CD8-positive, alpha-beta T cell (primary cell): ENCODE measurements at places on chromosomes 7 and 10. TPM values are rescaled to one million over a fixed set of nuclear protein-coding genes. Genes with fewer than 3 reads are reported as not detected.

GRCh38 chr7:155533827-155534690, 12.3 kb downstream of the CNPY1 start:
- no peak for DNase-seq

DNA sequence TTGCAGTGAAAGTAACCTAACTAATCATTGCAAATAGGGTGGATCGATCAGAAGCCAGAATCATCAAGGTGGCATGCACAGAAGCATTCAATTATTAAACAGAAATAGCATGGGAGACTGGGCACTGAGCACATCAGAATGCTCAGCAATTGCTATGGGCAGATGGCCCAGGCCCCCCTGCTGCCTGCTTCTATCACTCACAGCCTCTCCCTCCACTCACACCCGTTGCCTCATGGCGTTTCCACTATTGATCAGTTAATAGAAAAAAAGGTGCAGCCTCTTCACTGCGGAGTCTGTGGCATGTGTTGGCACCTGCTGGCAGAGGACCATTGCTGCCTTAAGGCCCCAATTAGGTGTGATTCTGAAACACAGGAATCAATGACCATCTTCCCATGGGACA, 11.2 kb upstream of the HTR5A start:
- no peak for DNase-seq

Gene MUC3A
- total RNA-seq: not detected

GRCh38 chr7:122577449-122578003, 121.4 kb downstream of the RNF133 start:
- DNase-seq: no peak

DNA sequence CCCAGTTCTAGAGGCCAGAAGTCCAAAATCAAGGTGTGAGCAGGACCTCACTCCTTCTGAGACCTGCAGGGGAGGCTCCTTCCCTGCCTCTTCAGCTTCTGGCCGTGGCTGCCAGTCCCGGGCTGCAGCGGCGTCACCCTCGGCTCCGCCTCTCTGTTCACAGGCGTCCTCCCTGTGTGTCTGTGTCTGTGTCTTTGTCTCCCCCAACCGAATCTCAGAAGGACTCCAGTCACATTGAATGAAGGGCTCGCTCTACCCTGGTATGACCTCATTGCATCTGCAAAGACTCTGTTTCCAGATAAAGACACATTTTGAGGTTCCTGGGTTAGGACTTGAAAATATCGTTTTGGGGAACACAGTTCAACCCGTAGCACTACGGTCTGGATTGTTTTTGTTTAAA, 33.1 kb upstream of the GALNT11 start:
- peak; percentile 62 for DNase-seq

DNA sequence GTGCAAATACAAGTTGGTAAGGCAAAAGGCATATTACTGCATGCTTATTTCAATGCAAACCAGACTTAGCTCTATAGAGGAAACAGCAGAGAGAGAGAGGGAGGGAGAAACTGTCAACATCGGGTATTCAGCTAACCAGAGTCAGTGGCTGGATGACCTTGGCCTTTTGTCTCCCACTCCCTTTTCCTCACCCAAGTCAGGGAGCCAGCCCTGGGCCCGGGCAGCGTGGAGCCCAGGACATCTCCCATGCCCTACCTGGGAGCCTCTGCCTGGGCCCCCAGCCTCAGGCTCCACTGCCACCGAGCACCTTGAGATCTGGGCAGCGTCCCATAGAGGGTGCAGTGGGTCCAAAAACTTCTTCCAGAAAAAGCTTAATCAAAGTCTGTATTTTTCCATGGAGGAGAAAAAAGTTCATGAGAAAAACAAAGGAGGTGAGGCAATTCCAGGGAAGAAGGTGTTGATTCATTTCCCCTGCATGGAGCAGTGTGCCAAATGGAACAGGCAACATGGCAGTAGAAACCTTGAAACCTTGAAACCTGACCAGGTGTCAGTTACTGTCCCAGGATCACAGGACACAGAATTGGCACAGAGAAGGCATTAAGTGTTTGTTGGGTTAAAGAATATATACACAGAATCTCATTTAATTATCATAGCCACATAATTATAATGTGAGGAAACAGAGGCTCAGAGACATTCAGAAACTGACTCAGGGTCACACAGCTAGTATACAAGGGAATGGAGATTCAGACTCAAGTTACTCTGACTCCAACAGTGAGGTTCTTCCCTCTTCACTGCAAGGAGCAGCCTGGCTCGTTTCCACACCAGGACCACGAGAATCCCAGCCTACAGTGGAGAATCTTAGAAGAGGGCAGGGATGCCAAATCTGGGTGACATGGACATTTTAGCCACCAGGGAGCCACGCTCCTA, 5.8 kb upstream of the NCOA4 start:
- DNase-seq: no peak

Gene AKR1C8
- not detected for total RNA-seq

Gene FAM237B
- total RNA-seq: not detected

Gene PTN
- total RNA-seq: not detected

Gene AKR1C4
- not detected for total RNA-seq

GRCh38 chr7:100895956-100896731, 456 bp upstream of the ACHE start:
- DNase-seq: peak; percentile 71

Gene NPFFR1
- not detected for total RNA-seq

DNA sequence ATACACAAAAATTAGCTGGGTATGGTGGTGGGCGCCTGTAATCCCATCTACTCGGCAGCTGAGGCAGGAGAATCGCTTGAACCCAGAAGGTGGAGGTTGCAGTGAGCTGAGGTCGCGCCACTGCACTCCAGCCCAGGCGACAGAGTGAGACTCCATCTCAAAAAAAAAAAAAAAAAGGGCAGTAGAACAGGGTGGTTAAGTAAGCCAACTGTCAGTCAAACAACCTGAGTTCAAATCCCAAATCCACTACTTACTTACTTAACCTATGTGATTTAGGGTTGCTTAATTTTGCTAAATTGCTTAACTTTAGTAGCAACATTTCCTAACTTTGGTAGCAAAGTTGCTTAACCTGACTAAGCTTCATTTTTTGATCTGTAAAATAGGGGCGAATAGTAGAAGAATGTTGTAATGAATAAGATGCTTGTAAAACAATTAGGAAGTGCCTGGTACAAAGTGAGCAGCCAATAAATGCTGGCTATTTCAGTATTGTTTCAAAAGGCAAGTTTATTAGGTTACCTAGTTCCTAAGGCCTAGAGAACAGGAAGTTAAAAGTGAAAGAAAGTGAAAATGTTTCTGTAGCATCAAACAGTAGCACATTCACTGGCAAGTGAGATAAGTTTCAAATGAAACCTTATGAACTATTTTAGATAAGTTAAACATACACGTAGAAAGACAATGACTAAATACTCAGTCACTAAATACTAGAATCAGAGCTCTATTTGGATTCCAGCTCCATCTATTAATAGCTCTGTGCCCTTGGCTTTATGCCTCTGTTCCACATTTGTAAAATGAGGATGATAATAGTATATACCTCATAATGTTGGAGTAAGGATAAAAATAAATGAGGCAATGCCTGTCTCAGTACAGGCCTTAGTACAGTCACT, 64.3 kb downstream of the HOXA1 start:
- DNase-seq: no peak

DNA sequence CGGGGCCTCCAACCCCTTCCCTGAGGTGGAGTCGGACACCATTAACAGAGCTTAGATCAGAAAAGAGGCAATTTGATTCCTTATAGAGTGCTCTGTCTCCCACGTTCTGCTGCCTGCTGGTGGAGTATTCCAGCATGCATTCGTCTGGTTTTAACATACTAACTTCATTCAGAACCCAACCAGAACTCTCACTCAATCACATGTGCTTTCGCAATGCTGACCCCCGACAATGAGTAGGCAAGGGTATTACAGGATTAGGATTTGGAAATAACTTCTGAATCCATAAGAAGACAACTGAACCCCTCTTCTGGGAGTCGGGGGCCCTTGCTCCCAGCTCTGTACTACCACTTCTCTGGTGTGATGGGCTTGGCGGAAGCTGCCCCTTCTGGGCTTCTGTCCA, 55.7 kb upstream of the HABP2 start:
- DNase-seq: no peak
